Lower lobe of right lung (tissue), 2 donors: ENCODE measurements at places on chromosomes 13 and 19. TPM values are rescaled to one million over a fixed set of nuclear protein-coding genes. Genes with fewer than 3 reads are reported as not detected.

DNA sequence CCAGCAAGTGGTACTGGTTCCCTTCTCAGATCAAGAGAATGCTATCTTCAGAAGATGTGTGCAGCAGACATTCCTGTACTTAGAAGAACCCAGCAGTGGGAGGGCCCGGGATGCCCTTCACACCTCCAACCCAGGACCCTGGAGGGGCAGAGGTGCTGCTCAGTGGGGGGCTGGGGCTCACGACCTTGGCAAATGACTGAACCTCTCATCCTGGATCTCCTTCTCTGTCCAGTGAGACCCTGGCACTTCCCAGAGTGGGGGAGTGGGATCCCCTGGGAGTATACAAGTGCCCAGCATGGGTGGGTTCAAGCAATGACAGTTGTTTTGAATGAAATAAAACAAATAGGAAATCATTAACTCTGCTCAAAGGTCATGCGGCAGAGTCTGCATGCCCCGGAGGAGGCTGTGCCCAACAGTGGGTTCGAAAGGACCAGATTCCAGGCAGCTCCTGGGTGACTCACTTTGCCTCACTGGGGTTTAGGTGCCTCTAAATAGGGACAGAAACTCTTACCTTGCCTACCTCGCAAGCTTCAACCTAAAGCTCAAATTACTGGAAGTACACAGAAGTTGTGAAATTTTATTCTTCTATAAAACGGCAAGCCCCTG, 26.9 kb downstream of the GGACT start:
- no peak overlapping the region for H3K4me3 ChIP-seq
- no peaks in the 10 kb centered on the region for H3K27me3 ChIP-seq
- no peak for DNase-seq
- no peaks in the 10 kb centered on the region for H3K36me3 ChIP-seq
- no peak overlapping the region for H3K27ac ChIP-seq

GRCh38 chr13:79282976-79283375, 123.1 kb downstream of the RBM26 start:
- no peak for DNase-seq
- no peak overlapping the region for H3K27ac ChIP-seq
- no peaks in the 10 kb centered on the region for H3K4me1 ChIP-seq

GRCh38 chr19:34155686-34156085, 16.6 kb upstream of the LSM14A start:
- H3K4me1 ChIP-seq: no peaks in the 10 kb centered on the region
- H3K36me3 ChIP-seq: no peaks in the 10 kb centered on the region
- H3K27me3 ChIP-seq: no peaks in the 10 kb centered on the region

GRCh38 chr13:46773541-46773940, 23.4 kb downstream of the ESD start:
- no peak overlapping the region for H3K4me3 ChIP-seq
- no peaks in the 10 kb centered on the region for H3K4me1 ChIP-seq
- H3K36me3 ChIP-seq: peaks cover 73% of the 10 kb centered on the region
- H3K27me3 ChIP-seq: no peaks in the 10 kb centered on the region
- H3K27ac ChIP-seq: no peak overlapping the region
- DNase-seq: no peak

GRCh38 chr13:30877335-30877734, 28.7 kb upstream of the MEDAG start:
- no peak overlapping the region for H3K27ac ChIP-seq
- H3K27me3 ChIP-seq: no peaks in the 10 kb centered on the region
- DNase-seq: no peak
- H3K4me3 ChIP-seq: no peak overlapping the region
- H3K36me3 ChIP-seq: no peaks in the 10 kb centered on the region

DNA sequence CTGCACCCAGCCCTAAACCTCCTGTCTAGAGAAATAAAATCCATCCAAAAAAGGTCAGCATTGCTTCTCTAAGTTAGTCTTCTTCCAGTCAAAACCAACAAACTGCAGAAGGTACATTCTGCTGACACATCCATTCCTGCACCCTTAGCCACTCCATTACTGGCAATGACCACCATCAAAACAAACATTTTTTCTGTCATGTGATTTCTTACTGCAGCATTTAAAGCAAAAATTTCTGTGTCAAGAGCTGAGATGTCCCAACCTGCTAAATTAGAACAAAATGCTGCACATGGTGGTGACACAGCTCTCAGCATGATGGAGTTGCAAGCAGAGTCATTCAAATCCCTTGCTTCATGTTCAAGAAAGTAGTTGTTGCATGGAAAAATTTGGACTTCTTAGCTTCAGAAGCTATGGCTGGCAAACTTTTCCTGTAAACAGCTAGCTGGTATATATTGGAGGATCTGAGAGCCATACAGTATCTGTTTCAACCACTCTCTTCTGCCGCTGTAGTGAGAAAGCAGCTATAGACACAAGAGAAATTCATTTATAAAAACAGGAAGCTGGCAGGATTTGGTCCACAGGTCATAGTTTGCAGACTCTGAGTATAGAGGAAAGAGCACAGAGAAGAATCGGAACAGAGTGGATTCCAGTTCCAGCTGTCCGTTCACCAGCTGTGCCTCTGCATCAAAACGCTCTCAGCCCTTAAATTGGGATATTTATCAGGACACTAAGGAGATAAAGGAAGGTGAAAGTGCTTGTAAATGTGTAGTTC, 17.4 kb downstream of the RUBCNL start:
- no peaks in the 10 kb centered on the region for H3K27me3 ChIP-seq
- H3K4me1 ChIP-seq: peaks cover 7% of the 10 kb centered on the region
- no peak for DNase-seq

DNA sequence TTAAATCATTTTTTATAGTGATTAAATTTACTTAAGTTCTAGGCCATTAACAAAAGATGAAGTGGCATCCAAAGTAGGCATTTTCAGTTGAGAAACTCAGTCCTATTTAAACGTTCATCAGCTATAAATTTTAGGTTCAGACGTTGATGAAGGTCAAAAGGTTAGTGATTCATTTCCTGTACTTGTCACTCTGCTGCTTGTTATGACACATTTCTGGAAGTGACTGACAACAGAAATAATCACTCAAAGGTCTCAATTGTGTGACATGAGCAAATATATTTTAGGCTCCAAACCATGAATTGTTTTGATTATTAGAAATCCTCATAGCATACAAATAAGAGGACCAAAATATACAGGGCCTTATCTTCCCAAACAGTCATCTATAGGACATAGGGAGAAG, 10.3 kb upstream of the EDNRB start:
- DNase-seq: no peak
- no peak overlapping the region for H3K27ac ChIP-seq

DNA sequence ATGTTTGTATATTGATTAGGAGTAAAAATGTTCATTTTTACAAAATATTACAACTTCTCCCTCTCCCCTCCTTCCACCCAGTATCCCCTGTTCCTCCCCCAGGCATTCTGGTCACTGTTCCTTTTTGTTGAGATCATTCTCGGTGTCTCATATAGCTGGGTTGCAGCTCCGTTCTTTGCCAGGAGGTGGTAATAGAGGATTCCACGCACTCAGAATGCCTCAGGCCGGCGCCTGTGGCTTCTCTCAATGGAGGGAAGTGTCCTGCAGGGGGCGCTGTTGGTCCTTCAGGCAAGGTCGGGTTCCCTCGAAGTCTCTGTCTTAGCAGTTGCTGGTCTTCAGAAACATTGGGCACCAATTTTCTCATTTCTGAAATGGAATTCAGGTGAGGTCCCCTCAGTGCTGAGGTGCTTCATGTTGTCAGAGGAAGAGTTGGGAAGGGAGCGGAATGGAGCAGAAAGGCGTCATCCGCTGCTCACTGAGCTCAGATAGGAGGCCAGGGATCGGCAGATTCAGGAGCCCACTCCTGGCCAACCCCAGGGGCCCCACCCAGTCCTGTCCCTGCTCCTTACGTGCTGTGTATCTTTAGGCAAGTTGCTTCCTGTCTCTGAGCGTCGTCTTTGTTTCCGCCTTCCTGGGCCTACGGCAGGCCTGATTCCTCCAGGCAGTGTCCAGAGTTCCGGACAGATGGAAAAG, 10.3 kb upstream of the GARIN5A start:
- no peak overlapping the region for H3K27ac ChIP-seq
- DNase-seq: peak; percentile 63
- H3K4me1 ChIP-seq: peaks cover 5% of the 10 kb centered on the region
- H3K4me3 ChIP-seq: no peak overlapping the region

- no peaks in the 10 kb centered on the region for H3K27me3 ChIP-seq
- no peaks in the 10 kb centered on the region for H3K4me1 ChIP-seq
- no peak overlapping the region for H3K4me3 ChIP-seq
- DNase-seq: peak; percentile 68
Measured at GRCh38 chr13:93248627-93249047, 22.0 kb downstream of the GPC6 start.

The AZU1 gene
- total RNA-seq: 1.7 TPM

The SULT2A1 gene
- total RNA-seq: not detected

The KCNRG gene
- 2.7 TPM for total RNA-seq

The FXYD3 gene
- 135 TPM for total RNA-seq

The LGALS14 gene
- not detected for total RNA-seq
